ENCODE measurements at places on chromosomes 7 and 10.

GRCh38 chr7:138854115-138854645, 56.2 kb upstream of the ATP6V0A4 start:
- no peak for DNase-seq

- DNase-seq = no peak
Observed at GRCh38 chr10:33776419-33777070, 442.1 kb upstream of the NRP1 start.

DNA sequence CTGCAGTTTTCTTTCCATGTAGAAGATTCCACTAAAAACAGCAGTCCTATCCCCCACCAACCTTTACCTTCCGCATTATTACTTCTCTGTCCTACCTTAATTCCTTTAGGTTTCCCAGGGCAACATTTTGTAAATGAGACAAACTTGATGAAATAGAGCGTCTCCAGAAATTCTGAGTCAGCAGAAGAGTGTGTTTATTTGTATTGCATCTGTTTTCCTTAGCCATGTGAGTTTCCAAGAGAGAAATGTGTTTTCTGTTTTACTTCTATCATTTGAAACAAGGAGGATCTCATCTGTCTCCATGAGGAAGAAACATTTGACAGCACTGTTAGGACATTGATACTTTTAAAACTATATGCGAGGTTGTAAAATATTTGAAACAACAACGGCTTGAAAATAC, 244.2 kb upstream of the PLXDC2 start:
- no peak for DNase-seq

DNA sequence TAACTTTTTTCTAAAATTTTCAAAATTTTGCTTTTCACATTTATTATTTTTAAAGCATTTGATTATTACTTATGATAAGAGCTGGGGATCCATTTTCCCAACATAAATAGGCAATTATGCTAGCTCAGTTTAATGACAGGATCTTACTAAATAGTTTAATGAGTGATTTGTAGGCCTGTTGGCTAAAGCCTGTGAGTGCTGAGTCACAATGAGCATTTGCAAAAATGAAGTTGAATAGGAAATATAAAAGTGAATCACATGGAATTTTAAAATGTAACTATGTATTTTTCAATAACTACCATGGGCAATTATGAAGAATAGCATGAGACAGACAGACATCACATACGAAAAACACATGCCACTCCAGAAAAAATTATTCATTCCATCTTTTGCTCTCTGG, 45.1 kb upstream of the ZPBP start:
- no peak for DNase-seq

DNA sequence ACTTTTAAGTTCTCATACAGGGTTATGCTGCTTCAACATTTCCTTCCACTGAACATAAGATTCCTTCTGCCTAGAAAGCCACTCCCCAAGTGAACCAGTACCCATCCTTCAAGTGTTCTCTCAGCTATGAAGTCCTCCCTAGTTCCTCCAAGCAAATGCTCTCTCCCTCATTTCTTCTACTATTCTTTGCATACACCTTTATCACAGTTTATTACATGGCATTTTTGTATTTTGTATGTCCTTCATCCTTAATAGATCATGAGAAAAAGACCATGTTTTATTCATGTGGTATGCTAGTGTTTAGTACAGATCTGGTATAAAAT, 1.9 kb downstream of the SYPL1 start:
- DNase-seq = no peak

DNA sequence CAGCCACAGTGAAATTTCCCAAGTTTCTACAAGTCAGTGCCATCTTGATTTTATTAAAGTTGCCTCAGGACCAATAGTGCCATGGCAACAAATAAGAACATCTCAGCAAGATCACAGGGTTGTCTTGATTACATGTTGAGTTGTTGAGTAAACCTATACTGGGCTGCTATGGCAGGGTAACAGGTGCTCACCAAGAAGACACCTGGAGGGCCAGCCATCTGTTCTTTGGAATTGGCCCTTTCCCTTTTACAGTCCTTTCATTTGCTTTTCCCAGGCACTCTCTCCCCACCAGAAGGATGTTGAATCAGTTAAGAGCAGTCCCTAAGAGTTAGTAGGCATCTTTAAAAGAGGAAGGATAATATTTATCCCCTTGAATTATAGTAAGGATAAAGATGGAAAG, 582.0 kb downstream of the TNS3 start:
- no peak for DNase-seq

- no peak for DNase-seq
Observed at GRCh38 chr7:151838072-151838471, 38.8 kb downstream of the PRKAG2 start.

- no peak for DNase-seq
Observed at GRCh38 chr10:42836771-42837468, 54.3 kb downstream of the BMS1 start.

DNA sequence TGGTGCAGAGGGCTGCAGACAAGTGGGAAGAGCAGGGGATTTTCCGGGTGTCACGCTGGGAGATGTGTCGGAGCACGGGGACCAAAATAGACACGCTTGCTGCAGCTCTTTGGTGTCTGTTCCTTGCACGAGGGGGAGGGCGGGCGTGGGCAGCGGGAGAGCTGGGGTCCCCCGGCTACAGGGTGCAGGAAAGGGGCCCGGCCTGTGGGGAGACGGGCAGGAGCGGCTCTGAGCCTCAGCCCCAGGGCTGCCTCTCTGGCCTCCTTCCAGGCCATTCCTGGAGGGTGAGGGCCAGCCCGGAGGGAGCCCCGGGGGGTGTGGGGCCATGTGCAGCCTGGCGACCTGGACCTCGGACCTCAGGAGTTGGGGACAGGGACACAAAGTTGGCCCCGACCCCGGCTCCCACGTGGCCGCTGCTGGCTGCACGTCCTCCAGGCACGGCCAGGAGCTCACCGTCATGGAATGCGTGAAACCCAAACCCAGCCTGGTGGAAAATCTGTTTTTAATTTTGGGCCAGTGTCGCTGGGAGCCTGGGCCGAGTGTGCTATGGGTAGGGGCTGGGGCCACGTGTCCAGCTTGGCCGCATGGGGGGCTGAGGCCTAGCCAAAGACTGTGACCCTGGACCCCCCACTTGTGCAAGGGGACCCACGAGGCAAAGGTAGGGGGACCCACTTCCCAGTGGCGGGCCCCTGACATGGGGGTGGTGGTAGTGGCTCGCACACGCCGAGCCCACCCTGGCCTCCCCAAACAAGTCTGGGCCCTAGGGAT, 6.6 kb downstream of the TTYH3 start:
- DNase-seq = no peak

DNA sequence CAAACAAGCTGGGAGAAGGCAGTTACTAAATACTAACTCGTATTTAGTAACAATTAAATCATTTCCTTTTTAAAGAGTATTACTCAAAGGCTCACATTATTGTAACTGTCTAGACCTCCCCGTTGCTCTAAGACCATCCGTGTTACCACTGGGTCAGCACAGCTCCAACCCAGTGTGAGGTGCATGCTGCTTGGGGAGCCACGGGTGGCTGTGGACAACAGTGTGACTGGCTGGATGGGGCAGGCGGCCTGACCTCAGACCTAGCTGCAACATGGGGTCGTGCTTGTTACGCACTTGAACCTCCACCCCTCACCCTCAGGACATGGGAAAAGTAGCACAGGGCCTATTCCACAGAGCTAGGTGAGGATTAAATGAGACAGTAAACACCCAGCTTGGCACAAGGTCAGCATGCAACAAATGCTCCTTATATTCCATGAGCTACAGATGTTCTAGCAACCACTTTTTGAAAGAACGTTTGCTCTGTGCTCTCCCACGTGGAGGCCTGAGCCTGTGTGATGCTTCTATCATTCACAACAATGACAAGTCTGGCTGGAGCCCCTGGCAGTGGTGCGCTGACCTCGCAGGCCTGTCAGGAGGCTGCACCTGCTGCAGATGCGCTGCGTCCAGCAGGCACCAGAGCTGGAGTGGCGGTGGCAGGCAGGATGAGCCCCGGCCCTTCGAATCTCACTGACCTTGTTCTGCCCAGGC, 135.7 kb downstream of the PKD1L1 start:
- no peak for DNase-seq

DNA sequence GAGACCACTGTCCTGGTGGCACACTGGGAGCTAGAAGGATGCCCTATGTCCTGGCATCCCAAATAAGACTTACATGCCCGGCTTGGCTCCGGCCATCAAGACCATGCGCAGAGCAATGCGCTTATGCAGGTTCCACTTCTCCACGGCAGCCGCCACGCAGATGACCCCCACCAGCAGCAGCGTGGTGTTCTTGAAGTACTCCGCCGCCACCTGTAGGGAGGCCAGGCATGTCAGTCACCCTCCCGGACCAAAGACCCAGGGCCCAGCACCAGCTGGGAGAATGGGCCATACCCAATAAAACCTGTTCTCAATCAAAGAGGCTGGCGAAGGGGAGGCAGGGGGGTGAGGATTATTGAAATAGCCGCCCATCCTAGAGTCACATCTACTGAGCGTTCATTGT, 19.9 kb downstream of the SLC13A4 start:
- no peak for DNase-seq

DNA sequence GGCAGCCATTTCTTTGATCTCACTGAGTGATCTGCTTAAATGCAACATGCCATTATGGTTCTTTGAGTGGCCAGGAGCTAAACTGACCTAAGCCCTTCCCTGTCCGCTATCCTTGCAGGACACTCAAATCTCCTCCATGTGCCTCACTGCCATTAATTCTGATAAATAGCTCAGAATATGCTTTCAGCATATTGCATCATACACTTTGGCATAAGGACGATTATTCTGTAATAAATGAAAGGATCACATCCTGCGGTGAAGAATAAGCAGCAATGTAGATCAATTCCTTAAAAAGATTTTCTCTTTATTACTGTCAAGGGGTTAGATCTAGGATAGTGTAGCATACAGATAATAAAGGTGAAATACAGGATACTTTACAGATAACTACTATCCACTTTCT, 231.8 kb upstream of the CTBP2 start:
- no peak for DNase-seq

GRCh38 chr10:104688251-104689042, 47.4 kb downstream of the SORCS3 start:
- DNase-seq = no peak

- no peak for DNase-seq
Observed at GRCh38 chr10:114246679-114247305, 7.7 kb downstream of the VWA2 start.
